ENCODE measurements at places on chromosomes 6 and 20.

GRCh38 chr6:18823782-18824386 is 436.7 kb downstream of the RNF144B start:
- peak; percentile 85 for DNase-seq

DNA sequence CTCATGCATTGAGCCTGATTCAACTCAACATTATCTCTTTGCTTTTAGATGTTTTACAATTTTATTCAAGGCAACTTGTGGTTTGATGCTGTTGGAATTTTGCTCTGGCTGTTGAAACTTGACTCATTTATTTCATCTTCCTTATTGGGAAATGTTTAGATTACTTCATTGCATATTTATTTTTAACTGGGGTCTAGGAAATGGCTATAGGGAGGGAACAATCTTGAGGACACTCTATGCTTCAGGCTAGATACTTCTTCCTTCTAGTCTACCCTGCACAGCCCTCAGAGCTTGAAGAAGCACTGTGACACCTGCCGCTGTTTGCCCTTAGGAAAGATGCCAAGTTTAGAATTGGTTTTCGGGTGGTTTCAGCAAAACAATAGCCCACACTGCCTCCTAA is 183.4 kb downstream of the ADGRG6 start:
- peak; percentile 39 for DNase-seq

DNA sequence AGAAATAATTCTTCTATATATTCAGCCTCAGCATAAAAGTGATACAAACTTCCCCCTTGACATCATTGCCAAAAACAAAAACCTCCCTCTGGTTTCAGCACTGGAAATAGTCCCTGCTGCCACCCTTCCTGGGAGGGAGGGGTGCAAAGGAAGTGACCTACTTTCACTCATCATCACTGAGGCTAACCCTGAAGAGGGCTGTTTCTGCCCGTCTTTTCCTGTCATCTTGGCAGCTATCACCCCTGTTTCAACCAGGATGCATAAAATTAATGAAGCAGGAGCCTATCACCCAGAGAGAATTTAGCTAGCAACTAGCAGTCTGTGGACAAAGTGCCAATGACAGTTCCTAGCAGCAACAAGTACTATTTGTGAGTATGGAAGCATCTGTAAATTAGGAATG is 397.8 kb downstream of the LAMA2 start:
- DNase-seq: no peak

DNA sequence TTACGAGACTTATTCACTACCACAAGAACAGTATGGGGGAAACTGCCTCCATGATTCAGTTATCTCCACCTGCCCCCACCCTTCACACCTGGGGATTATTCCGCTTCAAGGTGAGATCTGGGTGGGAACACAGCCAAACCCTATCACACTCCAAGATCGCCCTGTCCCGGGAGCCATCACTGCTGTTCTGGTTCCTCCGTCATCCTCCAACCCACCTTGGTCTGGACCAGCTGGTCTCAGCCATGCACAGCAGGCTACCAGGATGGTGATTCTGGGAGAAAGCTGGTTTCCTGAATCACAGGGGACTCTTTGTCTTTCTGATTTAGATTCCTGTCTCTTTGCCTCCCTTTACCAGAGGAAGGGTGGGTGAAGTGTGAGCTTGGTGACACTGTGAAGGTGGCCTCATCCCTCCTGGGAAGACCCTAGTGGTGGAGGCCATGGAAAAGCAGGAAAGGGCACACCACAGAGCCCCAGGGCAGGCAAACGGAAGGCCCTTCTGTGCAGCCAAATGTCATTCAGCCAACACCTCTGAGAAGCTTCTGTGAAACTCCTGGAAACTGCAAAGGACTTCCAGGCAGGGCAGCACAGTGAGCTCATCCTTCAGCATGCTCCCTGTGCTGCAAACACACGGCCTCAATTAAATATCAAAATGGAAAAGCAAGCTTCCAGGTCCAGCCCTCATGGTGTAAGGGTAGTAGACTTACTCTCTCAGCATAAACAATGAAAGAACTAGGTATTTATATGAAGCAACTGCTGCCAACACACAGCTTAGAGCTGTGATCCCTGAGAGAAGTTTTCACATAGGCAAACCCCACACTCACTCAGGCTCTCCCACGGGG is 169.8 kb downstream of the ANKRD60 start:
- no peak for DNase-seq

DNA sequence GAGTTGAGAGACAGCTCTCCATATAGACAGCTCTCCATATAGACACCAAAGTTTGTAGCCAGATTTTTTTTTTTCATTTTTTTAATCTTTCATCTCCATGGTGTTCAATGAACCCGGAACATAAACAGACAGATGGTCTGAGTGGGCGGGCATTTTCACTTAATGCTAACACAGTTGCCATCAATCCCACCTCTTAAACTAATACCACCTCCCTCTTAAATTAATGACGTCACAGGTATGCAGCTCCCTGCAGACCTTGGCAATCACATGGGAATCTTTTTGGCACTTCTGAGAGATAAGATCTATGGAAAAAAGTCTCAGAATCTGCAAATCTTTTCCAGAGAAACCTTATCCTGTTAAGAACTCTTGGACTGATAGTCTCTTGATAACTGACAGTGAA is 43.2 kb downstream of the PFDN4 start:
- DNase-seq: no peak

Data from RPMI8226 (cell line).